Hair follicular keratinocyte (primary cell): ENCODE measurements at places on chromosomes 5 and 9. TPM values are rescaled to one million over a fixed set of nuclear protein-coding genes. Genes with fewer than 3 reads are reported as not detected.

Gene RGMB
- total RNA-seq, result 37.3 and 40.4 TPM in 2 replicates

Gene NSD1
- 17.9 and 18.1 TPM in 2 replicates for total RNA-seq

Gene ROPN1L
- total RNA-seq, result 0.08 TPM in 1 of 2 replicates, not detected in the other

Gene CPLANE1
- total RNA-seq, result 4.7 and 7.6 TPM in 2 replicates

Gene OR1K1
- not detected in 2 replicates for total RNA-seq

Gene IARS1
- 162 and 224 TPM in 2 replicates for total RNA-seq

Gene FGD3
- 0.04 and 0.16 TPM in 2 replicates for total RNA-seq

Gene RIC1
- total RNA-seq, result 11.8 TPM in 2 replicates

Gene SEMA6A
- total RNA-seq, result 0.11 and 0.39 TPM in 2 replicates

Gene HMCN2
- not detected in 2 replicates for total RNA-seq

Gene ANKRD55
- not detected in 2 replicates for total RNA-seq

Gene ADAMTS13
- 0.61 and 0.70 TPM in 2 replicates for total RNA-seq

Gene SIT1
- not detected in 2 replicates for total RNA-seq

Gene PCDHA1
- not detected in 2 replicates for total RNA-seq

Gene MINAR2
- total RNA-seq, result not detected in 2 replicates

Gene SV2C
- total RNA-seq, result 0.08 TPM in 1 of 2 replicates, not detected in the other

Gene HAPLN1
- total RNA-seq, result not detected in 2 replicates

Gene TMEM174
- not detected in 2 replicates for total RNA-seq

Gene SURF4
- 194 and 245 TPM in 2 replicates for total RNA-seq

Gene SURF1
- total RNA-seq, result 28.3 and 37.3 TPM in 2 replicates

Gene REEP2
- 2.0 and 4.5 TPM in 2 replicates for total RNA-seq

Gene CACFD1
- 1.6 and 5.3 TPM in 2 replicates for total RNA-seq

Gene BAAT
- not detected in 2 replicates for total RNA-seq

Gene RNF183
- total RNA-seq, result not detected in 2 replicates

Gene MAP1B
- 8.4 and 30.1 TPM in 2 replicates for total RNA-seq

Gene NTNG2
- total RNA-seq, result 0.08 TPM in 1 of 2 replicates, not detected in the other

Gene S1PR3
- 3.0 and 5.7 TPM in 2 replicates for total RNA-seq

Gene SREK1IP1
- total RNA-seq, result 6.8 and 10.1 TPM in 2 replicates

Gene UGT3A1
- total RNA-seq, result not detected in 2 replicates

Gene PPP3R2
- total RNA-seq, result not detected in 2 replicates

Gene GABRA1
- not detected in 2 replicates for total RNA-seq

Gene GLDC
- total RNA-seq, result 0.94 and 11.5 TPM in 2 replicates

Gene MYOZ3
- 0.53 TPM in 1 of 2 replicates, not detected in the other for total RNA-seq

Gene ANXA2R
- 0.15 and 0.31 TPM in 2 replicates for total RNA-seq

Gene CLK4
- 2.7 and 5.2 TPM in 2 replicates for total RNA-seq

Gene PCDHB9
- total RNA-seq, result 0.08 TPM in 1 of 2 replicates, not detected in the other

Gene MLLT3
- total RNA-seq, result 7.4 and 14.7 TPM in 2 replicates

Gene AK8
- total RNA-seq, result 0.39 and 0.46 TPM in 2 replicates
